Spinal cord (tissue), 10 donors: ENCODE measurements at places on chromosomes 6 and 20.

DNA sequence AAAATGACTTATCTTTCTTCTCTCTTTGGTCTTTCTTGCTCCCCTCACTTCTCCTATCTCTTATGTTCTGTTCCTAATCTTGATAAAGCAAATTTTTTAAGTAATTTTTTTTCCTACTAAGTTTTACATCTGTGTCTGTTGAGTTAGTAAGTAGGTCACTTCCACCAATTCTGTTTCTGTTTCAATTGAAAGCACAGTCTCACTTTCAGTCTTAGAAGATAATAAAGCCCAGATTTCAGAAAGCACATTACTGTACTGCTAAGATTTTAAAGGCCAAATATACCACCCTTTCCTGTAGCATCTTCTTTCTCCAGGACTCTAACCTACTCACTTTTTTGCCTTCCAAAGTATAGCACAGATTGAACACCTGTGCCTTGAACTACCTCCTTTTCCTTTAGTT lies 866.1 kb upstream of the ADGRB3 start:
- no peak for DNase-seq

GRCh38 chr6:168628176-168628553 lies 187.2 kb downstream of the SMOC2 start:
- DNase-seq = no peak

DNA sequence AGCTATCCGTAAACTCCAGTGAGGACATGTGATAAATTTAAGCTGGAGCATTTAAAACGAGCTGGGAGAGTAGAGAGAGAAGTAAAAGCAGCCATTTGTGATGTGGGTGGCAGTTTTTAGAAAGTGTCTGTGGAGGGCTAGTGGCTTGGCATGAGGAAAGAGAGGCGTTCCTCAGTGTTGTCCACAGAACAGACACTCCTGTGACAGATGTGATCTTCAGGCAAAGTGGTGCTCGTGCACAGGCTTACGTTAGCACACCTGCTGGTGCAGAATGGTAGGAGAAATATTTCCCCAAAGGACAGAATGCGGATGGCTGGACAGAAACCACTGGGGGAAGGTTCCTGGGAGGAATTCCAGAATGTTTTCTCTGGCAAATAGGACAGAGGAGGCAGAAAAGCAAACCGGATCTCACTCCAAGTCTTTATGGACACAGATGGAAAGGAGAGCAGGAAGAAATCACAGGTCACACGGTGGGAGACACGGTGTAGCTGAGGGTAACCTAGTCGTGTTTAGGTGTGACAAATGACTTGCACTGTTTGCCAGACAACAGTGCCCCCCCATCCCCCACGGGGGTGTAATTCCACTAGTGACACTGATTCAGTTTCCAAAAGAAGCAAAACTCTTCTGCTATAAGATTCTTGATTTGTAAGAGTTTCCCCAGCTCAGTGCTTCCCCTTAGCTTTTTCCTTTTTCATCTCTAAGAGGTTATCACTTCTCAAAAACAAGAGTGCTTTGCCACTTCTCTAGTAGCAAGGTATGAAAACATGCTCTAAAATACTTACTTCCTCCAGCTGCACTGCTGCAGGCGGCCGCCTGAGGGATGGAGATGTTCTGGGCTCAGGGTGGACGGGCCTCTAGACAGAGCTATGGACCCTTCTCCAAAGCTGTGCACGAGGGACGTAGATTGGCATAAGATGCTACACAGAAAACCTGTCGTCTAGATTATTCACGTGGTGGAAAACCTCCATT lies 293.2 kb downstream of the QKI start:
- no peak for DNase-seq

- DNase-seq = no peak
Measured at GRCh38 chr6:142935553-142936517, 9.1 kb downstream of the HIVEP2 start.

DNA sequence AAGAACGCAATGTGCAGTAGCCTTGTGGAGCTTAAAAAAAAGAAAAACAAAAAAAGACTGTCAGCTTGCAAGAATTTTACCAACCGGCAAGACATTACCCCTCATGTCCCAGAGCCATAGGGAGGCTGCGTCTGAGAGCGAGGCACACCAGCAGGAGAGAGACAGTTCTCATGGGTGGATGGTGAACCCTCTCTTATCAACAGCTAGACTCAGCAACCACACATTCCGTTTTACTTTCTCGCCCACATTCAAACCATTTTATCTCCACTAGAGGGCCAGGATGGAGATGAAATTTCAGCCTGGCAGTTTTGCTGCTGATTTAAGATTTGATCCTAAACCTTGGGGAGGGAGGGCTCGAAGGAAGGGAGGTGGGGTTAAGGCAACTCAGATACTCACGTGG lies 247.0 kb downstream of the ATXN1 start:
- no peak for DNase-seq

DNA sequence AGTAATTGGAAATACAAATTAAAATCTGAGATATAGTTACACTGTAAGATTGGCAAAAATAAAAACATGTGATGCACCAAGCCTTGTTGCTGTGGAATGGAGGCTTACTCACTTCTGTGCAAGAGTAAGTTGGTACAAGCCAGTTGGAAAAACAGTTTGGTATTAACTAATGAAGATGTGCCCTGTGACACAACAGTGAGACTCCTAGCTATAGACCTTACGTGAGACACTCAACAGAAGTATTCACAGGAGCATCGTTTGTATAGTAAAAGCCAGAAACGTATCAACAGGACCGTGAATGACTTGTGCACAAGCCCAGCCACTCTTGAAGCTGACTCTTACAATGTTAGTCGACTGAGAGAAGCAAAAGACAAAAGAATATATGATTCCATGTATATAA lies 14.6 kb downstream of the NAA20 start:
- no peak for DNase-seq
